ENCODE measurements at places on chromosomes 3 and 15.

DNA sequence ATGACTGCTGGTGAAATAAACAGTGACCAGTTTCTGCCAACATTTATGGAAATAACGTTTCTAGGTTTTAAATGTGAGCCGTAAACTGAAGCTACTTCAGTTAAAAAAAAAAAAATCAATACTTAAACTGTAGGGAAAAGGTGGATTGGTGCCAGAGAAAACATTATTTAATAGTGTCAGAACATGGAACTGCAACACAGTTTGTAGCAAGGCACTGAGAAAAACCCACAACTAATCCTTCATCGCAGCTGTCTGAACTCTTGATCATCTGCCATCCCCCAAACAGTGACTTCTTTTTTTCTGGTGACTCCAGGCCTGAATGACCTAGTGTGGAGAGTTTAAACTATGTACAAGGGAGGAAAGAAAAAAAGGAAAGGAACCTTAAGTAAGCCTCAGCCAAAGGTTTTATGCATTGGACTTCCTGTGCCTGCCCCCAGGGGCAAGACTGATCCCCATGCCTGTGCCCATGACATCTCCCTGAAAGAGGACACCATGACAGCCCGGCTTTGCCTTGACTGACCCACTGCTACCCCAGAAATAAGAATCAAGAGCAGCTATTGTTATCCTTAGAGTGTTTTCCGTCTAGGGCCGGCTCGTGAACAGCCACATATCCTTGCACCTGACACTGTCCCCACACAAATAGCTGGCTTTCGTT is 33.1 kb downstream of the CRTAP start:
- DNase-seq = peak; percentile 13

- no peak for DNase-seq
Observed at GRCh38 chr3:29977360-29977759, 629.0 kb upstream of the TGFBR2 start.

GRCh38 chr3:13547591-13548371 is 1.1 kb upstream of the FBLN2 start:
- DNase-seq = no peak

GRCh38 chr3:156795890-156796481 is 30.2 kb upstream of the LEKR1 start:
- DNase-seq = no peak

GRCh38 chr3:179606534-179607085 is 2.0 kb downstream of the NDUFB5 start:
- DNase-seq = no peak

DNA sequence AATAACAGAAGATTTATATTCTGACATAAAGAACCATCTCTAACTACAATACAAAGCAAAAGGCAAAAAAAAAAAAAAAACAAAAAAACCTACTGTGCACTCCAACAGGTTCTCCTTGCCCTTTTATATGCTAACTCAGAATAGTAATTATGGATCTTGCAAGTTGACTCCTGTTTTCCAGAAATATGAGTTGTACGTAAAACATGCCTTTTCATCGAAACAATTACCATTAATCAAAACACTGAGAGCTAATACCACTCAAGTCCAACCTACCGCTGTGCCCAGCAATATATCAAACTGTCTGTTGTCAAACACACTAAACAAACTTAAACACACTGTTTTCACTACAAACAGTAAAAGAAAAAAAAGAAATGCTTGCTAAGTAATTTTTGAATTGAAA is 389.8 kb downstream of the TBC1D5 start:
- no peak for DNase-seq

DNA sequence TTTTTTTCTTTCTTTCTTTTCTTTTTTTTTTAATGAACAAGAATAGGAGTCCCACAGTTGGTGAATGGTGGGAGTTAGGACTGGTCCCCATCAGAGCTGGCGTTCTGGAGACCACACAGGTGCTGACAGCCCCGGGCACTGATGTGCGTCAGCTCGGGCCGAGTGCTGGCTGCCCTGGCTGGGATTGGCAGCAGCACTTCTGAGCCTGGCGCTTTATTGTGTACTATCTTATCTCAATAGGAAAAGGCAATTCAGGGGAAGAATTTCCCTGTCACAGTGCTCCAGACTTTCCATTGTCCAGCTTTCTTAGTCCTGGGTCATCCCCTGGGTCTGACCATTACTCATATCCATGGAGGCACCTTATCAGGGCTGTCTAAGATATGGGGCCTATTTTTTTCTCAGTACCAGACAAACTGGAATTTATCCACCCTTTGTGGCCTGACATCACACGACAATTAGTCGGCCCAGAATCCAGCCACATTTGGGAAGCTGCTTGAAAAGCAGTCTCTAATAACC is 54.1 kb downstream of the TMEM44 start:
- no peak for DNase-seq

- DNase-seq = no peak
Observed at GRCh38 chr3:138877226-138877625, 42.5 kb upstream of the PIK3CB start.

GRCh38 chr3:32912046-32912445 is 39.4 kb upstream of the CCR4 start:
- no peak for DNase-seq

DNA sequence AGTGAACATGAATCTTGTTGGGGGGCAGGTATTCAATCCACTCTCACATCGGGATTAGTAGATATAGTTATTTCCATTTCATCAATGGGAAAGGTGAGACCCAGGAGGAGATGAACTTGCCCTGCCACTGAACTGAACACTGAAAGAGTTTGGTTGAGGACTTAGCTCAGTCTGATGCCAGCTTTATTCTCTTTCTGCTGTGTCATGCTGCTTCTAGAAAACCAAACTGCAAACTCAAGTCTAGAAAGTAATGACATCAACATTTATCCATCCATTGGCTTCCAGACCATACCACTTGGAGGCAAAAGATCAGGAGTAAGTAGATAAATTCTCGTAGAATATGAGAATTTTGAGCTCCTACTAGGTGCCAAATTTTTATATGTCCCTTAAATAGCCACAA is 288.0 kb upstream of the CTNNB1 start:
- no peak for DNase-seq

GRCh38 chr3:136465296-136465695 is 215.2 kb downstream of the PCCB start:
- DNase-seq = no peak

DNA sequence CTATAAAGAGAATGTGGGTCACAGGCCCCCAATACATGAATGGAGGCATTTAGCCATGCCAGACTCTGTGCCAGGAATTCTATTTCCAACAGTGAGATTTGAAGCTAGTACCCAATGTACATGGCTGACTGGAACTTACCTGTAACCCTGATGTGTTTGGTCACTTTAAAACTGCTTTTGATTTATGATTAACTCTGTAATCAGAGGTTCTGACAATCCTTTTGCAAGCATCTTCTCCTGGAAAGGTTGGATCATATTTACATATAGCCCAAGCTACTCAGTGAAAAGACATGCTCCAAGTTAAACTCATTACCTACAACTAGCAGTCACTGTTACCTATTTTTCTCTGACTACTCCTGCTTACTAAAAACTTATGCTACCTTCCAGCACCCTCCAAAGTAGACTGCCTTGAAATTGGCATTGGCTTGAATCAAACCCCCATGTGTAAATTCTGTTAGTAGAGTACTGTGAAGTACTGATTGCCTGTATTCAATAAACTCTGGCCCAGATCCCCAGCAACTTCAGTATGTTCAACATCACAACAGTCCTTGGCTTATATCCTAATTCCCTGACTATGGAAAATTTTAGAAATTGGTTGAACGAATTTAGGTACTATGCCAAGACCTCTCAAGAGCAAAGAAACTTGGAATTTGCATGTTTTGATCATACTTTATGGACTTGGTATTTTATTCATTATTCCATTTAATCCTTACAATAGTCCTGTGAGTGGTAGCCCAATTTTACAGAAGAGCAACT is 665.6 kb upstream of the NECTIN3 start:
- no peak for DNase-seq

GRCh38 chr3:89238846-89239245 is 131.4 kb downstream of the EPHA3 start:
- no peak for DNase-seq

DNA sequence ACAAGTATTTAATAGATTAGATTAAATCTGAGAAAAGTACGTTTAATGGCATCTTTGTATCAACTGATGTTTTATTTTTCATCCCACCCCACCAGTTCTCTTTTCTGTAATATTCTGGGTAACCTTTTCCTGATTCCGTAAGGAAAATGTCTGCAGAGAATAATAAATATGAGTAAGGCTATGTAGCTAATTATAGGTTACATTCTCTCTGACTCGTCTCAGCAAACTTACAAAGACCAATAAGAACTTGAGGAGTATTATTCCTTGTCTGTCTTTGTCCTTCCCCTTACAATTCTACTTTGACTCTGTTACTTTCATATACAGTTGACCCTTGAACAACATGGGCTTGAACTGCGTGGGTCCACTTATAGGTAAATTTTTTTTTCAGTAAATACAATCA is 12.1 kb downstream of the SNAP23 start:
- no peak for DNase-seq

All from AG09309 (cell line).